ENCODE measurements at places on chromosomes 13 and 19. TPM values are rescaled to one million over a fixed set of nuclear protein-coding genes. Genes with fewer than 3 reads are reported as not detected.

ADGRE3 gene
- total RNA-seq = not detected

POLR2I gene
- 51.2 TPM for total RNA-seq

- H3K27me3 ChIP-seq = no peaks in the 10 kb centered on the region
- no peak overlapping the region for H3K4me3 ChIP-seq
- no peak overlapping the region for H3K27ac ChIP-seq
- no peaks in the 10 kb centered on the region for H3K4me1 ChIP-seq
Observed at GRCh38 chr19:57537953-57538547, 10.9 kb downstream of the ZNF549 start.

- no peak overlapping the region for H3K4me3 ChIP-seq
- H3K27me3 ChIP-seq = peaks cover 10% of the 10 kb centered on the region
- H3K36me3 ChIP-seq = no peaks in the 10 kb centered on the region
- H3K27ac ChIP-seq = no peak overlapping the region
- no peak for DNase-seq
Observed at GRCh38 chr13:46526100-46526735, 26.8 kb upstream of the LRCH1 start.

DNA sequence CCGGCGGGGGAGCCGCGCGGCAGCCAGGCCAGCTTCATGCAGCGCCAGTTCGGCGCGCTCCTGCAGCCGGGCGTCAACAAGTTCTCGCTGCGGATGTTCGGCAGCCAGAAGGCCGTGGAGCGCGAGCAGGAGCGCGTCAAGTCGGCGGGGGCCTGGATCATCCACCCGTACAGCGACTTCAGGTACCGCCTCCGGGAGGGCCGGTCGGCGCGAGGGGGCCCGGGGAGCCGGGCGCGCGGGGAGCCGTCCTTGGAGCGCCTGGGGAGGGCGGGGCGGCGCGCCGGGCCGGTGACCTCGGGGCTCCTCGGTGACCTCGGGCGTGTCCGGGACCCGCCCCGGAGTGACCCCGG is 690 bp downstream of the HCN2 start:
- H3K27ac ChIP-seq = no peak overlapping the region
- no peak overlapping the region for H3K4me3 ChIP-seq
- DNase-seq = peak; percentile 23
- peaks cover 27% of the 10 kb centered on the region for H3K27me3 ChIP-seq

GRCh38 chr13:33287142-33287882 is 1.8 kb upstream of the STARD13 start:
- H3K27ac ChIP-seq = no peak overlapping the region
- peaks cover 15% of the 10 kb centered on the region for H3K4me1 ChIP-seq
- peaks cover 45% of the 10 kb centered on the region for H3K27me3 ChIP-seq
- DNase-seq = no peak
- no peaks in the 10 kb centered on the region for H3K36me3 ChIP-seq

GRCh38 chr13:46605825-46606554 is 53.0 kb downstream of the LRCH1 start:
- no peak for DNase-seq
- no peak overlapping the region for H3K4me3 ChIP-seq
- peaks cover 2% of the 10 kb centered on the region for H3K36me3 ChIP-seq
- no peak overlapping the region for H3K27ac ChIP-seq
- peaks cover 59% of the 10 kb centered on the region for H3K4me1 ChIP-seq

DNA sequence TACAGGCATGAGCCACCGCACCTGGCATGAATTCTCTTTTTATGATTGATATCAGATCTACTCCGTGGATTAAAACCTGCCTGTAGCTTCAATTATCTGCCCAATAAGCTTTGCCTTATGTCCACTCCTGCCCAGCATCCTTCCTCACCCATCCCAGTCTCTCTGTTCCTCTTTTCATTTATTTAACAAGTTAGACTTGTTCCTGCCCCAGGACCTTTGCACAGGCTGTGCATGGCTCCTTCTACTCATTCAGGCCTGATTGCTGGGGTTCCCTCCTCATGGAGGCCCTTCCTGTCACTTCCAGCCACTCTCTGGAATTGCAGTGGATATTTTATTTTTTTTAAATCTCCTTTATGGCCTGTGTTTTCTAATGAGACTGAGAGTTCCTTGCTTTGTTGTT is 27.6 kb downstream of the SMARCA4 start:
- no peak for DNase-seq
- no peak overlapping the region for H3K4me3 ChIP-seq
- H3K4me1 ChIP-seq = no peaks in the 10 kb centered on the region
- H3K27ac ChIP-seq = no peak overlapping the region

GRCh38 chr13:38998739-38999138 is 8.1 kb upstream of the STOML3 start:
- peaks cover 3% of the 10 kb centered on the region for H3K27me3 ChIP-seq
- no peaks in the 10 kb centered on the region for H3K4me1 ChIP-seq
- no peak overlapping the region for H3K27ac ChIP-seq
- H3K36me3 ChIP-seq = no peaks in the 10 kb centered on the region

DNA sequence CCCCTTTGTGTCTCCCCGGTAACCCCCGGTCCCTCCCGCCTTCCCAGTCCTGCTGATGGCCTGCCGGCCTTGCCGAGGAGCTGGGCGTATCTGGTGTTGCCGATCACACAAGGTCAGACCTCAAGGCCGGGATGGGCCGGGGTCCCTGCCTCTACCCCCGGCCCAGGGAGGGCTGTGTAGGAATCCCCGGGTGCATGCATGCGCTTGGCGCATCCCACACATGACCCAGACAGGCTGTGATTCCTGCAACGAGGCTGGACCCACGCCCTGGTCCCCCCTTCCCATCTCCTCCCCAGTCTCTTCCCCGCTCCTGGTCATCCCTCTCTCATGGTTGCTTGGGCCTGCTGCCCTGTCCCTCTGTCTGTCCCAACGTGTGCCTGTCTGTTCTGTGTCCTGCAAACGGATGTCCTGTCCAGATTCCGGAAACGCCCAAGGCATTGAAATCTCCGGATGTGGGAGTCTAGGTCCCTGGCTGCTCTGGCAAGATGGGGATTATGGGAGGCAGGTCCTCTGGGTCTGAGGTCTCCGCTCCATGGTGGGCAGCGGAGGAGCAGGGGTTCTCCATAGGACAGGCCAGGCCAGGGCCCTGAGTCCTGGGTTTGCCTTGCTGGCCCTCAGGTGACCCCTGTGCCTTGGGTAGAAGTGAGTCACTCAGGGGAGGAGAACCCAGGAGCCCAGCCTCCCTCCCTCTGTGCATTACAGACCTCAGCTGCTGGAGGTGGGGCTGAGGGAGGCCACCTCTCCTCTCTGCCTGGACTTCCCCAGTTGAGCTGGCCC is 1.6 kb downstream of the PKN1 start:
- peaks cover 4% of the 10 kb centered on the region for H3K36me3 ChIP-seq
- H3K27me3 ChIP-seq = peaks cover 5% of the 10 kb centered on the region
- H3K4me1 ChIP-seq = peaks cover 52% of the 10 kb centered on the region
- H3K4me3 ChIP-seq = peak overlapping the region; percentile 69

DNA sequence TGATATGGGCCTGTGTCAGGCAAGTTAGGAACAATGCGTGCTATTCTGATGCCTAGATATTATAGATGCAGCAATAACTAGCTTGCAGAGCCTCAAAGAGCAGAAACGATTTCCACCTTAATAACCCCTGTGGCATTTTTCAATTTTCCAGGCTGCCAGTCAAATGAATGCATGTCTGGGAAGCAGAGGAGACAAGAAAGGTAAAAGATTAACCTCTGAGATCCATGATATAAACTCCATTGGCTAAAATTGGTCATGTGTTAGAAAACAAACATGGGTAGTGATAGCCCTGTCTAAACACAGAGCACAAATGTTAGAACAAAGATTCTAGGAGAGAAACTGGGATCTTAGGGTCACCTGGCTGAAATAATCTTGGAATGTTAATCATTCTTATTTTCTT is 811.1 kb downstream of the DIAPH3 start:
- H3K27me3 ChIP-seq = peaks cover 3% of the 10 kb centered on the region
- H3K27ac ChIP-seq = no peak overlapping the region
- H3K4me1 ChIP-seq = no peaks in the 10 kb centered on the region
- DNase-seq = no peak
- no peaks in the 10 kb centered on the region for H3K36me3 ChIP-seq

GRCh38 chr13:113508521-113509254 is 18.2 kb upstream of the DCUN1D2 start:
- H3K27me3 ChIP-seq = no peaks in the 10 kb centered on the region
- H3K4me3 ChIP-seq = no peak overlapping the region
- no peak for DNase-seq
- H3K4me1 ChIP-seq = no peaks in the 10 kb centered on the region

- DNase-seq = no peak
- peaks cover 18% of the 10 kb centered on the region for H3K36me3 ChIP-seq
- no peaks in the 10 kb centered on the region for H3K27me3 ChIP-seq
- H3K4me3 ChIP-seq = no peak overlapping the region
- peaks cover 35% of the 10 kb centered on the region for H3K4me1 ChIP-seq
- H3K27ac ChIP-seq = no peak overlapping the region
Observed at GRCh38 chr19:18433735-18434398, 4.1 kb downstream of the ISYNA1 start.

GRCh38 chr13:61414686-61415057 is 977 bp downstream of the PCDH20 start:
- DNase-seq = no peak
- no peak overlapping the region for H3K4me3 ChIP-seq
- H3K4me1 ChIP-seq = no peaks in the 10 kb centered on the region

GRCh38 chr13:39810091-39810877 is 154.8 kb downstream of the COG6 start:
- H3K27me3 ChIP-seq = no peaks in the 10 kb centered on the region
- no peak overlapping the region for H3K4me3 ChIP-seq
- H3K4me1 ChIP-seq = no peaks in the 10 kb centered on the region
- DNase-seq = no peak

- H3K4me1 ChIP-seq = no peaks in the 10 kb centered on the region
- DNase-seq = no peak
- peaks cover 16% of the 10 kb centered on the region for H3K27me3 ChIP-seq
- no peak overlapping the region for H3K27ac ChIP-seq
- no peak overlapping the region for H3K4me3 ChIP-seq
Observed at GRCh38 chr19:48284896-48285295, 15.0 kb downstream of the ZNF114 start.

GRCh38 chr19:18773682-18774081 is 17.4 kb downstream of the COMP start:
- H3K27ac ChIP-seq = no peak overlapping the region
- H3K36me3 ChIP-seq = no peaks in the 10 kb centered on the region
- H3K4me1 ChIP-seq = peaks cover 2% of the 10 kb centered on the region
- no peak overlapping the region for H3K4me3 ChIP-seq

LHB gene
- total RNA-seq = not detected

DNA sequence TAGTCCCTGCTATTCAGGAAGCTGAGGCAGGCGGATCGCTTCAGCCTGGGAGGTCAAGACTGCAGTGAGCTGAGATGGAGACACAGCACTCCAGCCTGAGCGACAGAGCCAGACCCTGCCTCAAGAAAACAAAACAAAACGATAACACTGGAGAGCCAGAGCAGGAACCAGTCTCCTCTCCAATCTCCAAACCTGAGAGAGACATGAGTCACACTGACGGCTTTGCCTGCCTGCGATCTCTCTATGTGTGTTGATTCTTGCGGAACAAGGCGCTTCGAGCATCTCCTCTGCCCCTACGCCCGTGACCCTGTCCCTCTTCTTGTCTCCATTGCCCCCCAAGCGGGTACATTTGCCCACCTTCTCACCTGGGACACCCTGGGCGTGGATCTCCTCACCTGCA is 15.6 kb downstream of the DPRX start:
- H3K36me3 ChIP-seq = no peaks in the 10 kb centered on the region
- H3K4me1 ChIP-seq = no peaks in the 10 kb centered on the region
- H3K4me3 ChIP-seq = no peak overlapping the region
- DNase-seq = no peak
- no peaks in the 10 kb centered on the region for H3K27me3 ChIP-seq

IGLON5 gene
- not detected for total RNA-seq

OR7C1 gene
- not detected for total RNA-seq

DNA sequence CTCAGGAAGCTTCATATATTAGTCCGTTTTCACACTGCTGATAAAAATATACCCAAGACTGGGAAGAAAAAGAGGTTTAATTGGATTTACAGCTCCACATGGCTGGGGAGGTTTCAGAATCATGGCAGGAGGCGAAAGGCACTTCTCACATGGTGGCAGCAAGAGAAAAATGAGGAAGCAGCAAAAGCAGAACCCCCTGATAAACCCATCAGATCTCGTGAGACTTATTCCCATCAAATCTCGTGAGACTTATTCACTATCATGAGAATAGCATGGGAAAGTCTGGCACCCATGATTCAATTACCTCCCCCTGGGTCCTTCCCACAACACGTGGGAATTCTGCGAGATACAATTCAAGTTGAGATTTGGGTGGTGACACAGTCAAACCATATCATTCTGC is 23.1 kb downstream of the FLT3 start:
- H3K36me3 ChIP-seq = no peaks in the 10 kb centered on the region
- H3K27me3 ChIP-seq = peaks cover 9% of the 10 kb centered on the region

- H3K27ac ChIP-seq = no peak overlapping the region
- no peaks in the 10 kb centered on the region for H3K36me3 ChIP-seq
- H3K4me3 ChIP-seq = no peak overlapping the region
- H3K4me1 ChIP-seq = no peaks in the 10 kb centered on the region
Observed at GRCh38 chr13:106471957-106472543, 63.4 kb downstream of the EFNB2 start.

- no peak overlapping the region for H3K27ac ChIP-seq
- DNase-seq = no peak
- H3K36me3 ChIP-seq = peaks cover 2% of the 10 kb centered on the region
- H3K4me1 ChIP-seq = peaks cover 17% of the 10 kb centered on the region
Observed at GRCh38 chr13:24212254-24212653, 51.7 kb downstream of the SPATA13 start.

DNA sequence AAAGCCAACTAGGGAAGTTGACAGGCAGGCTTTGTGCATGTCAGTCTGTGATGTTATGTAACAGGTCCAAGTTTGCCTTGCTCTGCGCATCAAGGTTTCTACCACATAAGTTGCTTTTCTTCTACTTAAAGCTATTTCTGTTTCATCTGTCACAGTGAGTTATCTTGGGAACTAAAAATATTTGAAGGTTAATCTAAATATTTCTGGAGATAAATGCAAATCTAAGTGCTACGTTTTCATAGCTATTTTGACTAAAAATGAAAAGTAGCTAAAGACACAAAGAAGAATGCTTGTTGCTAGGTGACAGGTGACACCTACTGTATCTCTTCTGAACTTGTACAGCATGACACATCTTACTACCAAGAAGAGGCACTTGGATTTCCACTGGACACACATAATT is 135.6 kb downstream of the KLF12 start:
- peaks cover 21% of the 10 kb centered on the region for H3K4me1 ChIP-seq
- peak overlapping the region; percentile 60 for H3K27ac ChIP-seq
- no peak overlapping the region for H3K4me3 ChIP-seq

- no peak overlapping the region for H3K4me3 ChIP-seq
- H3K27ac ChIP-seq = no peak overlapping the region
- no peak for DNase-seq
- H3K36me3 ChIP-seq = no peaks in the 10 kb centered on the region
- no peaks in the 10 kb centered on the region for H3K4me1 ChIP-seq
Observed at GRCh38 chr13:79675931-79676660, 195.1 kb downstream of the NDFIP2 start.

DNA sequence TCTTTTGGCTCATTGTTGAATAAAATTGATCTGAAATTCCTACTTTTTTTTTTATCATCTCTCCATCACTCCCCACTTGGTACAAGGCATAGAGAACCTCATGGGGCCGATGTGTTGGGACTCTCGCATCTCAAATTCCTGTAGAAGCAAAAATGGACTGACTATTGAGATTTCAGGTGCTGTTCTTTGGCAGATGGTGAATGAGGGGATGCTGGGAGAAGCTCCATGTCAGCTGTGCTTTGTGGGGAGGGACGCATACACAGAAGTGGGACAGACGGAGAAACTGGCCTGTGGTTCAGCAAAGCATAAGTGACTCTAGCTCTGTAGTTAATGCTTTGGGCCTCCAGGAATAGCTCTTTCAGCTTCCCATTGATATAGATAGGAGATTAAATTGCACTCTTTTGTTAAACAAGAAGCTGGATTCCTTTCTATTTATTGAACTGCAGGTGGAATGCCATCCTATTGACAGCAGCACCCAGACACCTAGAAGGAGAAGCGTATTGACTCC is 194.5 kb upstream of the RNF113B start:
- DNase-seq = no peak
- H3K27ac ChIP-seq = no peak overlapping the region
- H3K36me3 ChIP-seq = no peaks in the 10 kb centered on the region
- peaks cover 2% of the 10 kb centered on the region for H3K27me3 ChIP-seq
- H3K4me1 ChIP-seq = no peaks in the 10 kb centered on the region
- no peak overlapping the region for H3K4me3 ChIP-seq
